Stimulated activated CD8-positive, alpha-beta memory T cell treated with anti-CD3 and anti-CD28 coated beads, Interleukin-12 subunit alpha, Interleukin-12 subunit beta, amount 100 ng/mL, for 4 hours (primary cell): ENCODE measurements at places on chromosomes 6 and 20.

- DNase-seq, result no peak
Observed at GRCh38 chr6:116057766-116058165, 2.9 kb downstream of the FRK start.

DNA sequence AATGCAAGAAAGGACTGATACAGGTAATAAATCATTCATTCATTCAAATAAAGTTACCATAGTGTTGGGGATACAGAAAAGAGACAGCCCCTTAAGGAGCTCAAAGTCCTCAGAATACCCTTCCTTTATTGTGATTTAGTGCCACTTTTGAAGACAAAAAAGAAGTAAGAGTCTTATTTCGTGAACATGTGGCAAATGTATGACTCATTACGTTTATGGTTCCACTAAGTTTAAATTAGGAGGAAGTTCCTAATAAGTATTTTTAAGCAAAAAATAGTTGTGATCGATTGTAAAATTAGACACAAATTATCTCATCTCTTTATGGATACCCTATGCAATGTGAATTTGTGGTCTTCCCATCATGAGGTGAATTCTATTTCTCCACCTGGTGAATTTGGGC, 38.5 kb upstream of the GCLC start:
- no peak for DNase-seq

- no peak for DNase-seq
Observed at GRCh38 chr20:59032713-59033059, 551 bp upstream of the ATP5F1E start.

DNA sequence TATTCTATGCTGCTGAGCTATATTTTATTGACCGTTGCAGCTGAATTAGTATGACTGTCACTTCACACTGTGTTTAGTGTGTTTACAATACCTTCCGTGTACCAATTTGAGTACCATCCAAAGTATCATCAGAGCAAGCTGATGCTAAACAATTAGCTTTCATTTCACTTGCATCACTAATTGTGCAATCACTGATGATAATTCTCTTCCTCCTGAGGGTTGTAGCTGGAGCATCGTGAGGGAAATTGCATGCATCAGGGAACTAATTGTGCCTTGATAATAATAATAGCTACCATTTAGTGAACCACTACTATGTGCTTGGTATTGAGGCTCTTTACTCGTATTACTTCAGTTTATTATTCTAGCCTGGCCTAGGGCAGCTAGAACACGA, 384.8 kb upstream of the SOX4 start:
- no peak for DNase-seq

DNA sequence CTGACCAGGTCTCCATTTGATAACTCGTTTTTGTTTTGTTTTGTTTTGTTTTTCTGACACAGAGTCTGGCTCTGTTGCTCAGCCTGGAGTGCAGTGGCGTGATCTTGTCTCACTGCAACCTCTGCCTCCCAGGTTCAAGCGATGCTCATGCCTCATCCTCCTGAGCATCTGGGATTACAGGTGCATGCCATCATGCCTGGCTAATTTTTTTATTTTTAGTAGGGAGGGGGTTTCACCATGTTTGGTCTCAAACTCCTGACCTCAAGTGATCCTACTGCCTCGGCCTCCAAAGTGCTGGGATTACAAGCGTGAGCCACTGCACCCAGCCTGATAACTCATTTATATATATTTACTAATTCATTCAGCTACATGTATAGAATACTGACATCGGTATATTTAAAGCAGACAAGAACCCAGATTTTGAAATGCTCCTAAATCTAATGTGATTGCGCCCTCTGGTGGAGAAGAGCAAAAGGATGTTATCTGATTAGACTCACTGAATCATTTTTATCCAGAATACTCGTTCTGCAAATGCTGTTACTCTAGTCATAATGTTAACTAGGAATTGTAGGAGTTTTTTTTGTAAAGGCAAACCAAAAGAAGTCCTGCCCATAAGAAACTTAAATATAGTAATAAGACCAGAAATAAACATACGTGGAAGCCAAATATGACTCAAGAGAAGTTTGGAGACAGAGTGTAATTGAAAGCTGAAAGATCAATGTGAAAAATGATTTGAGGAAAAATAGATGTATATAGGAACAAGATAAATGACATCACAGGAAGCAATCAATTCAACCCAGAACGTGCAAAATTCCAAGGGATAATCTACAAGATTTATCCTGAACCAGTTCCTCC, 5.3 kb upstream of the COL12A1 start:
- DNase-seq, result no peak

DNA sequence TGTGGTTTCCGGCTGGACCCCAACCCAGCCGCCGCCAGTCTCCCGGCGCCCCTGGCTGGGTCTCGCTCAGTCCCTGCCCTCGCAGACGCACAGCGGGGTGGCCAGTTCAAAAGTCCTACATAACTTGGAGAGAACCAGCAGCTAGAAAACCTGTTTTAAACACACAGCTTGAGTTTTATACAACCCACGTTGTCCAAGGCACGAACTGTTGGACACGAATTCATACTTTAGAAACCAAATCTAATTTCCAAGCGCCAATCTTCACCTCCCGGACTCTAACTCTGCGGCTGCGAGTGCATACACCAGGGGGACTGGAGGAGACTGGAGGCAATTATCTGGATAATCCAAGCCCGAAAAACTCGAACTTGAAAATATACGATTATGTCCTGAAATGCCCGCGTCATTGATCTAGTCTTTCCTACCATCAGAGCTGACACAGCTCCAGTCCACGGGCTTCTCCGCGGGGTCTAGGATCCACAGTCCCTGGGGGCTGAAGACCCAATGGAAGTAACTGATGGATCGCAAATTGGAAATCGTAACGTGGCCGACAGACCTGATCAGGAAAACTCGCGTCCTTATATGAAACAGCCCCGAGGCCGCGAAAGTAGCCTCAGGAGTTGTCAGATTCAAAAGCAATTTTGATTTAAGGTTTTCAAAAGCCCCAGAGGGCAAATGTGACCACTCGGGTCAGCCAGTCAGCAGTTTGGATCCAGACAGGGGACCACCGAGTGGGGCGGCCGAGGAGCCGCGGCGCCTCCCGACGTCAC, 843 bp upstream of the HEY2 start:
- no peak for DNase-seq
